AG09319 (cell line): ENCODE measurements at places on chromosomes 3 and 15.

DNA sequence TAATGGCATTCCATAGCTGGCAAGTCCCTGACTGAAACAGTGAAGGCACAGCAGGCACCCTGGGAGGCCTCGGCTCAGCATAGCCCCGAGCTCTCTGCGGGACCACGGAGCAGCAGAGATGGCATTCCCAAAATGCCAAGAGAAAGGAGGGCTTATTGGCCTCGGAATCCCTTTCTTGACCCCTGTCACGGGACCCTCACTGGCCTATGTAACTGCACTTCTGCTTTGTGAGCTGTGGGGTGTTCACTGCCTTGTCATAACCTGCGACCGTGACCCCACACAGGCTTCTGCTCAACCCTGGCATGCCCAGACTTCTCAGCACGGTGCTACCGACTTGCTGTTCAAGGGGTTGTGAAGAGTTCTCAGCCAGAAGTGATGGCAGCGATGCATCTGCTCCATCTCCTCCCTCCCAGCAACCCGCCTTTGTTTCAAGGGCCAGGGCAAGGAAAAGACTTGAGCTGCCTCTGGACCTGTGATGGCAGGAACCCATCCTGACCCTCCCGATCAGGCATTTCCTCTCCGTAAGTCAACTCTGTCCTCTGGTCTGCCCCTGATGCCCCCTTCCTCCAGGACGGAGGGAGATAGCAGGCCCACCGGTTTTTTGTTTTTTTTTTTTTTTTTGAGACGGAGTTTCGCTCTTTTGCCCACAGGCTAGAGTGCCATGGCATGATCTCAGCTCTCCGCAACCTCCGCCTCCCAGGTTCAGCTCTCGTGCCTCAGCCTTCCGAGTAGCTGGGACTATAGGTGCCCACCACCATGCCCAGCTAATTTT lies 30.5 kb downstream of the EHD4 start:
- DNase-seq: no peak

GRCh38 chr15:40257656-40258450 lies 19.0 kb downstream of the PAK6 start:
- DNase-seq: no peak

DNA sequence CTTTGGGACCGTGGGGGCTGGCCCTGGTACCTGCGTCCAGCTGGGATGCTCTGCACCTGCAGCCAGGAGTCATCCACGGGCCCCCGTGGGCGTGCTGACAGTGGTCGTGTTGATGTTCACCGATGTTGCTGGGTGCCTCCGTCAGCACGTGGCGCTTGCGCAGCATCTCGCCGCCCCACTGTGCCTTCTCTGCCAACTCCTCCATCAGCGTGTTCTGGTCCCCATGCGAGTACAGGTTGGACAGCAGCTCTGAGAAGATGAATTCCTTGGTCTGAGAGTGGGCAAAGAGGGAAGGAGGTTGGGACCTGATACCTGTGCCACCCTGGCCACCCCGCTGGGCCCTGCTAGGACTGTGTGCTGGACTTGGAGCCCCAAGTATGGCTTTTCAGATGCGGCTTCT lies 61.4 kb downstream of the ADAMTS7 start:
- no peak for DNase-seq

DNA sequence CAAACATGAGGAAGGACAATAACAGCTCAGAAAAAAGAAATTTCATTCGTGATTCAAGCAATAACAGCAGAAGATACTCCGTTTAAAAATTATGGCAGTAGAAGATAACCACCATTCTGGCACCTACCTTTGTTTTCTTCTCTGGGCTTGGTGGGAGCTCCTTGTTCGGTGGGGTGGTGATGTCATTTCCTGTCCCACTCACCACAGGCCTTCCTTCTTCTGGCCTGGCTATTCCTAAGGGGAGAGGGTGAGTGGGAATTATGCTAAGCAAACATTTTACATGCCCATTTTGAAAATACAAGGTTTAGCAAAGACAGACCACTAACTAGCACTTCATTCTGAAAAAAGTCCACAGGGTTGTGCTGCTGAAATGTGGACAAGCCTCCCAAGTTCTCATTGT lies 74.4 kb downstream of the DHX30 start:
- DNase-seq: no peak

DNA sequence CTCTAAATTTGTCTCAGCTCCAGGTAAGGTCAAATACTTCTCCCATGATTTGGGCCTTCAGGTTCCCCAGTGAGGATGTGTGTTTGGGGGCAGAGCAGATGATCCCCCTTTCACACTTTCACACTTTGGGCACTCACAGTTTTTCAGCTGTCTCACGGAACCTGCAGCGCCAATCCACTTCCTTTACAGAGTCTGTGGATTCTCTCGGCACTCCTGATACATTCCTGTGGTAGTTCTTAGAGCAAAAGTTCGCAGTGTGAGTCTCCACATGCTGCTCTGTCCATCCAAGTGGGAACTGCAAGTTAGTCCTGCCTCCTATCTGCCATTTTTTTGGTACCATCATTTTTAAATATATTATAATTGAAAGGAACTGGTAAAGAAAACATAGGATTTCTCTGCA lies 20.2 kb upstream of the CPOX start:
- DNase-seq: no peak

GRCh38 chr15:48177766-48178647 lies at the start of gene MYEF2:
Gene MYEF2, minus strand, starts transcription at chr15:48178295. Its CDS starts 58 bp downstream, at chr15:48178237.
- peak; percentile 1 for DNase-seq

DNA sequence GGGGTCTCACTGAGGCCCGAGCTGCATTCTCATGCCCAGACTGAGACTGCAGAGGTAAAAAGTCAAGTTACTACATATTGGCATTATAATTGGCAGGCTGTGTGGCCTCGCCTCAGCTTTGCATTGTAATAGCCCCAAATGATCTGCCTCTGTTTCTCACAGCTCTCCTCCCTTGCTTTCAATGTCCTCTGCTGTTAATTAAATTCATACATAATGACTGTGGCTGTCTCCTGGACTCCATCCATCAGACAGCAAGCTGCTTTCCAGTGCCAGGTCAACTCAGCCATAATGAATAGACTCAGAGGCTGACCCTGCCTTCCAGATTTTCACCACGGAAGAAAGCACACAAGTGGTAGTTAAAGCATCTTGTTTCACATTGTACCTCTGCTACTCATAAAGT lies 7.6 kb upstream of the RTP4 start:
- DNase-seq: no peak

- DNase-seq: no peak
Observed at GRCh38 chr3:112004669-112005068, 5.9 kb downstream of the TAGLN3 start.

- DNase-seq: no peak
Observed at GRCh38 chr3:158330870-158331269, 221.0 kb downstream of the RSRC1 start.

DNA sequence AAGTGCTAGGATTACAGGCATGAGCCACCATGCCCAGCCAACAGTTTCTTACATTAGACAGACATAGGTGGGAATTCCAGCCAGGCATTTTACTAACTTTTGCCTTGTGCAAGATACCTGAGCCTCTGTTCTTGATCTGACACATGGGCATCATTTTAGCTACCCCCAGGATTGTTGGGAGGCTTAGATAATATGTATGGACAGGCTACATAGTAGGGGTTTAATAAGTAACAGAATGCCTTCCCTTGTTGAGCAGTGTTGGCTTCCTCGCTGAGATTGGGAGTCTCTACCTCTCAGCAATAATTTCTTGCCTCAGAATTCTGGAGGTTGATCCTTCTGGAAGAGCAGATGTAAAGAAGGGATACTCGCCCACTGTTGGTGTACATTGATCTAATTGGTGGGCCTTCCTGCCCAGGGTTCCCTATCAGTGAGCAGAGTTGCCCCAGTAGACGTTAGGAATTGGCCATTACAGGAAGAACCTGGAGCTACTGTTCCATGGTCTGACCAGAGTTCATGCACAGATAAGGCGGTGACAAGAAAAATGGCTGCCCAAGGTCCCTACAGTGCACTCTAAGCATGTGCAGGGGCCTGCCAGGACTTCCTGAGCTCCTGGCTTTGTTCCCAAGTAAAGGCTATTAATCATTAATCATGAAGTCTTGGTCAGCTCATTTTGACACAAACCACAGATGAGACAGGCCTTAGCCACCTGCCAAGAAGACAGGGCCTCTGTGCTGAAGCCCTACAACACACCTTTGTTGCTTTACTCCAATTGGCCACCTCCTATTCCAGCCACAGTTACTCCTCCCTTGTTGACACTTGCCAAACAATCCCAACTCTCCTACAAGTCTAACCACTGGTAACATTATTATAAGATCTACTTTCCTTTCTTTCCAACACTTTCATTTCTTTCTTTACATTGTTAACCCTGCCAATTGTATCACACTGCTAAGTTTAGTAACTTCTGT lies 5.0 kb upstream of the IL17RE start:
- DNase-seq: no peak

GRCh38 chr3:178263236-178263916 lies 272.9 kb upstream of the KCNMB2 start:
- DNase-seq: no peak

GRCh38 chr15:45221967-45222366 lies 30.1 kb upstream of the SLC28A2 start:
- DNase-seq: no peak

- DNase-seq: no peak
Observed at GRCh38 chr15:77004189-77004588, 9.3 kb downstream of the PSTPIP1 start.

DNA sequence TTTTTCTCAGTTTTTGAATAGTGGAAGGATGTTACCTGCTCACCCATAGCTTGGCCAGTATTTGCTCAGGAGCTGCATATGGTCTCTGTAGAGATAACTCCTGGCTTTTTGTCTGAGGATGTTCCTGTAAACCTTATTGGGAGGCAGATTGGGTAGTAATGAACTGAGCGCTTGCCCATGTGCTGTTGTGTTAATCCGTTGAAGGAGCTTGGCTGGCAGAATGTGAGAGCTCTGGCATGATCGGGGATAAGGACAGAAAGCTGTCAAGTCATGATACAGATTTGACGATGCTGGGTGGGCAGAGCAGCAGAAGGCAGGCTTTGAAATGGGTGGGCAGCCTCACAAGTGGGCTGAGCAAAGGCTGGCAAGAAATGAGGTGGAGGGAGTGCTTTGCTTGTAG lies 27.4 kb downstream of the SH3GL3 start:
- DNase-seq: no peak

- no peak for DNase-seq
Observed at GRCh38 chr15:48792408-48792807, 18.5 kb downstream of the CEP152 start.

DNA sequence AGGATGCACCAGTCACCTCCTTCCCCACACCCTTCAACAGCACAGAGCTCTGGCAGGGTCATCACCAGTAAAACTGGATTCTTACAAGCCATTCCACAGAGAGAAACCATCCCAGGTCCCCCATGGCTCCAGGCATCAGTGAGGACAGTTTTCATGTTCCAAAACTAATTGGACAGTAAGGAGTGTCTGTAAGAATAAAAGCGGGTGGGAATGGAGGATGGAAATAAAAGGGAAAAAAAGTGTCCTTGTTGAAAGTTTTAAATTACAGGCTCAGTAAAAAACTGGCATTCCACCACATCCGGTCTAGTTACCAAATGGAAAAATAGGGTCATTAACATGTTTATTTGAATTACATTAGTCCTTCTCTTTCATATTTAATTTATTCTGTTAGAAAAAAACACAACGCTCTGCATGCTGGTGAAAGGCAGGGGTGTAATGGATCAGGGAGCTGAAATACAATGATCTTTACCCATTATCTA lies 117.4 kb downstream of the TIGIT start:
- peak; percentile 57 for DNase-seq

GRCh38 chr3:101611023-101611422 lies 37.0 kb downstream of the PCNP start:
- DNase-seq: no peak

- no peak for DNase-seq
Observed at GRCh38 chr3:131701153-131701770, 198.5 kb upstream of the MRPL3 start.

DNA sequence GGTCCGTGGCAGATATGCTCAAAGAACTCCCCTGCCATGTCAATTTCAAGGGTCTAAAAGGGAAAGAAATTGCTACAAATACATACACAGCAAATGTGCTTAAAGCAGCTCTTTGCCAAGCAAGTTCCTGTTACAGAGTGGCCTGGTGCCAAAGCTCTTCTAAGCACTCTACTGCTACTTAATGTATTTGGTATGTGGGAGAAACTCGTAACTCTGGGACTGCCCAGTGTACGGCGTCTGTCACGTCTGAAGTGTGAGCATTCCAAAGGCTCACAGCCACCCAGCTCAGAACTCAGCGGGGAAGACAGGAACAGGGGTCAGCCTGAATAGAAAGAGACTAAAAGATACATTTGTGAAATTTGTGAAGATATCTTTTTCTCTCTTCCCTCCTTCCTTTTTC lies 54.6 kb downstream of the RBMS3 start:
- peak; percentile 95 for DNase-seq

DNA sequence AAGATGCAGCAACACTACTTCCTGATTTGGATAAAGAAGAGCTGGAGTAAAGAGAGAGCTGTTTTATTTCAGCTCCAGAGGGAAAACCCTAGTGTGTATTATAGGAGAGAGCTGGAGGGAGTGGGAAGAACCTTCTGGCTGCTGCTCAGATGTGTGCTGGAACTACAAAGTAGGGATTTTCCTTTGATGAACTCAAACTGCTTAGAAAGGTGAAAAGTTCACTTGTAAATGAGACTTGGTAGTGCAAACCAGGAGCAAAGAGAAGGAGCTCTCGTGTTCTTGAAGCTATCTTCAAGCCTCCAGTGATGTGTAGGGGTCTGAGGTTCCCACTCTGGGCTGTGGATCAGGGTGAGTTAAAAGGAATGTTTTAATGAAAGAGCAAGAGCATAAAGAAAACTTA lies 110.4 kb downstream of the EDEM1 start:
- no peak for DNase-seq

GRCh38 chr3:28301688-28302087 lies 46.8 kb upstream of the ZCWPW2 start:
- no peak for DNase-seq

DNA sequence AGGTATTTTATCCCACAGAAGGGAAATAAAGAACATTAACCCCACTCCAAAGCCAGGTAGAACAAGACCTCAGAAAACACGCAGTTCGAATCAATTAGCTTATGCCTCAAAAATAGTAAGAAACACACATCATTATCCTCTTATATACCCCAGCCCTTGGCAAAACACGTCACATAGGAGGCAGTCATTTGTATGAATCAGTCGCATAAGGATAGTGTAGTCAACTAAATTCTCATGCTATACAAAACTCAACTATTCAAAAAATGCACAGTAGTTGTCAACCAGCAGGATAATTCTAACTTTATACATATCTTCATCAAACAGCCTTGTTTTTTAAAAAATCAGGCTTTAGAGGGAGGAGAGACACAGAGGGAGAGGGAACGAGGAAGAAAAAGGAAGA lies 298.4 kb downstream of the FOXP1 start:
- DNase-seq: no peak

- no peak for DNase-seq
Observed at GRCh38 chr15:25066708-25067107, 111.9 kb downstream of the SNRPN start.

- no peak for DNase-seq
Observed at GRCh38 chr3:12898290-12898964, 57.1 kb upstream of the RPL32 start.

GRCh38 chr3:194536871-194537637 lies 50.3 kb upstream of the ATP13A3 start:
- no peak for DNase-seq

DNA sequence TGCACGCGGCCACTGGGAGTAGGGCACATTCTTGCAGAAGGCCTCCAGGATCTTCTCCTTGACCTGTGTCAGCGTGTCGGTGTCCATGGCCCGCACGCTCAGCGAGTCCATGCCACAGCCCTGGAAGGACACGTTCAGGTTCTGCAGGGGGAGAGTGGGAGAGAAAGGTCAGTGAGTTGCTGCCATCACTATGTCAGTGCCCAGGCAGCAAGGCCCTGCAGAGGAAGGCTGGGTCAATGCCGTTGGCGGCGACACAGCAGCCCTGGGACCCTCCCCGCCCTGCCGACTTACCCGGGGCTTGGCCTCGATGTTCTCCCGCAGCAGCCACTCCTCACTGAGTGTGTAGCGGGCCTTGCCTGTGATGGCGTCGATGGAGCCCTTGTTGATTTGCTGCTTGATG lies 19.8 kb downstream of the H1-8 start:
- DNase-seq: no peak
